ENCODE measurements at places on chromosomes 1 and 21. TPM values are rescaled to one million over a fixed set of nuclear protein-coding genes. Genes with fewer than 3 reads are reported as not detected.

AVPR1B gene
- not detected for total RNA-seq

ADAMTS4 gene
- 0.72 TPM for total RNA-seq

SLC1A7 gene
- total RNA-seq, result not detected

SMG5 gene
- total RNA-seq, result 33.9 TPM

IL23R gene
- total RNA-seq, result not detected

OPRD1 gene
- total RNA-seq, result under 0.01 TPM

KRTAP11-1 gene
- total RNA-seq, result not detected

KCNJ9 gene
- not detected for total RNA-seq

MTOR gene
- 33.6 TPM for total RNA-seq

DNA sequence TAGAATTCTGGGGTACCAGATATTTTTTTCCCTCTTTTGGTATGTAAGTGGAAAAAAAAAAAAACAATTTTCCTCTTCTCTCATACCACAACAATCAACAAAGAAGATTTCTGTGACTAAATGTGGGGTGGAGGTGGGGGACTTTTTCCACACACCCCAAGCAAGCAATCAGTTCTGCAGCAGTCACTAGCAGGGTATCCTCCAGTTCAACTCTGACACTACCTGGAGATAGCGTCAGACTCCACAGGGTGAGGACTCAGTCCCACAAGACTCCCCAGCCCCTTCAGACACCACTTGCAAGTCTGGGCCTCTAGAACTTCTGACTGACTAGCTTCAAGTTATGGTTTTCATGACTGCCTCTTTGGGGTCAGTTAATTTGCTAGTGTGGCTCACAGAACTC, 6.2 kb downstream of the DHX9 start:
- peaks cover 2% of the 10 kb centered on the region for H3K4me1 ChIP-seq
- H3K4me3 ChIP-seq, result no peak overlapping the region
- peaks cover 40% of the 10 kb centered on the region for H3K36me3 ChIP-seq
- no peak for DNase-seq
- H3K27ac ChIP-seq, result no peak overlapping the region
- H3K27me3 ChIP-seq, result no peaks in the 10 kb centered on the region

DNA sequence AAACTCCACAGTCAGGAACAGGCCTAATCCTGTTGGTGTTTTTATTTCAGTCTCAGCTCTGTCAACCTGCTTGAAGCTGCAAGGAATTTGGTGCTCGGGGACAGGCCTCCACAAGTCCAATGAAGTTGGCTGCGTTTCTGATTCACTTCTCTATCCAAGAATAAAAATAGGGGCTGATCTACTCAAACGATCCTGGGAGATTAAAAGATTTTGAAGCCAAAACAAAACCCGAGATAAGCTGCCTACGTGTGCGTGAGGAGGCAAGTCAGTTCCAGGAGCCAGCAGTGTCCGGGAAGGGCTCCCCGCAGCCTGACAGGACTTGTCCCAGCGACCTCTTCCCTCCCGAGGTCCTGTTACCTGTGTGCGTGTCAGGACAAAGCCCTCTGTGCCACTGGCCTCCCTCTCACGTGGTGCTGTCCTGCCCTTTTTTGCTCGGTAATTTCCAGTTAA, 98.0 kb downstream of the ETS2 start:
- no peak overlapping the region for H3K27ac ChIP-seq
- no peak for DNase-seq
- H3K27me3 ChIP-seq, result no peaks in the 10 kb centered on the region
- H3K36me3 ChIP-seq, result no peaks in the 10 kb centered on the region

- no peak overlapping the region for H3K27ac ChIP-seq
- no peaks in the 10 kb centered on the region for H3K27me3 ChIP-seq
- DNase-seq, result no peak
- no peak overlapping the region for H3K4me3 ChIP-seq
Observed at GRCh38 chr1:34212673-34213072, 36.0 kb downstream of the C1orf94 start.

- no peak overlapping the region for H3K4me3 ChIP-seq
- DNase-seq, result no peak
- H3K4me1 ChIP-seq, result peaks cover 3% of the 10 kb centered on the region
- H3K27ac ChIP-seq, result no peak overlapping the region
- H3K27me3 ChIP-seq, result no peaks in the 10 kb centered on the region
Observed at GRCh38 chr1:245807306-245807705, 652.5 kb downstream of the KIF26B start.

GRCh38 chr1:228144193-228144992, 4.3 kb downstream of the GUK1 start:
- no peak overlapping the region for H3K27ac ChIP-seq
- peaks cover 15% of the 10 kb centered on the region for H3K36me3 ChIP-seq
- no peaks in the 10 kb centered on the region for H3K27me3 ChIP-seq

GRCh38 chr1:16212251-16212961, at the start of gene ARHGEF19:
TSS of gene ARHGEF19 (minus strand) at chr1:16212652. CDS start at chr1:16209054, 3,598 bp downstream.
- no peak for DNase-seq
- no peak within 1 kb of the TSS for H3K27ac ChIP-seq
- H3K4me1 ChIP-seq, result peaks cover 2% of the 10 kb centered on the region
- no peaks in the 10 kb centered on the region for H3K36me3 ChIP-seq

DNA sequence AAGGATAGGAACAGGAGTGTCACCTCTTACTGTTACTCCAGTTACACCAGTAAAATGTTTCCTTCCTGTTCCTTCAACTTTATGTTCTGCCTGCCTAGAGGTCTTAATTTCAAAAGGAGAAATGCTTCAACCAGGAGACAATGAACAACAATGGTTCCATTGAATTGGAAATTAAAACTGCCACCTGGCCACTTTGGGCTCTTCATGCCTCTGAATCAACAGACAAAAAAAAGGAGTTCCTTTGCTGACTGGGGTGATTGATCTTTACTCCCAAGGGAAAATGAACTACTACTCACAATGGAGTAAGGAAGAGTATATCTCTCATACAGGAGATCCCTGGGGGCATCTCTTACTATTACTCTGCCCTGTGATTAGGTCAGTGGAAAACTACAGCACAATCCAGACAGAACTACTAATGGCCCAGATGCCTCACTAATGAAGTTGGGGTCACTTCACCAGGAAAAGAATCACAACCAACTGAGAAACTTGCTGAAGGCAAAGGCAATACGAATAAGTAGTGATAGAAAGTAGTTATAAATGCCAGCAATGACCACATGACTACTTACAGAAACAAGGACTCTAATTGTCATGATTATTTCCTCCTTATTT, 76.6 kb upstream of the PRDX6 start:
- H3K4me1 ChIP-seq, result no peaks in the 10 kb centered on the region
- no peak for DNase-seq
- no peak overlapping the region for H3K4me3 ChIP-seq
- H3K27me3 ChIP-seq, result no peaks in the 10 kb centered on the region
- no peaks in the 10 kb centered on the region for H3K36me3 ChIP-seq

- DNase-seq, result no peak
- H3K27me3 ChIP-seq, result no peaks in the 10 kb centered on the region
- no peaks in the 10 kb centered on the region for H3K36me3 ChIP-seq
- no peak overlapping the region for H3K4me3 ChIP-seq
Observed at GRCh38 chr1:116755681-116756080, 1.5 kb downstream of the CD2 start.

GRCh38 chr1:53732409-53732808, 6.6 kb downstream of the GLIS1 start:
- DNase-seq, result no peak
- peak overlapping the region; percentile 69 for H3K27ac ChIP-seq
- H3K27me3 ChIP-seq, result no peaks in the 10 kb centered on the region
- peaks cover 36% of the 10 kb centered on the region for H3K4me1 ChIP-seq
- no peak overlapping the region for H3K4me3 ChIP-seq

- H3K4me3 ChIP-seq, result no peak overlapping the region
- no peaks in the 10 kb centered on the region for H3K36me3 ChIP-seq
- H3K27ac ChIP-seq, result no peak overlapping the region
- H3K4me1 ChIP-seq, result no peaks in the 10 kb centered on the region
- DNase-seq, result no peak
- H3K27me3 ChIP-seq, result no peaks in the 10 kb centered on the region
Observed at GRCh38 chr1:76185207-76185606, 110.7 kb downstream of the ST6GALNAC3 start.

GRCh38 chr1:21668232-21668950, 766 bp downstream of the RAP1GAP start:
- H3K4me1 ChIP-seq, result peaks cover 2% of the 10 kb centered on the region
- peaks cover 76% of the 10 kb centered on the region for H3K27me3 ChIP-seq
- DNase-seq, result no peak
- H3K27ac ChIP-seq, result no peak overlapping the region
- H3K36me3 ChIP-seq, result no peaks in the 10 kb centered on the region

DNA sequence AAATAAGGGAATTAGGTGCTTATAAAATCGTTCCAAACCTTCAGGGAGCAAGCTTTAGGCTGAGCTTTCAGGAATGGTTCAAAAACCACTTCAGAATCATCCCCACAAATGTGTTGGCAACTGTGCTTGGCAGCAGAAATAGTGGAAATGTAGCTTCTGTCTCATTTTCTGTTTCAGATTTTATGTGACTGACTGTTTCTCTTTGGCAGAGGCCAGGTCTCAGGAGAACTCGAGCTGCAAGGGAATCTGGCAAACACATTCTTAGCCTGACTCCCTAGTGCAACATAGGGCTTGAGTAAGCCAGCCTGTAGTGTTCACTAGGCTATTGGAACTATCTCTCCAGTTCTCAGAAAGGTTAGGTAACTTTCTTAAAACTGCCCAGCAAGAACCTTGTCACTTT, 128.6 kb downstream of the PLA2G4A start:
- H3K27me3 ChIP-seq, result no peaks in the 10 kb centered on the region
- H3K27ac ChIP-seq, result no peak overlapping the region
- no peak overlapping the region for H3K4me3 ChIP-seq

DNA sequence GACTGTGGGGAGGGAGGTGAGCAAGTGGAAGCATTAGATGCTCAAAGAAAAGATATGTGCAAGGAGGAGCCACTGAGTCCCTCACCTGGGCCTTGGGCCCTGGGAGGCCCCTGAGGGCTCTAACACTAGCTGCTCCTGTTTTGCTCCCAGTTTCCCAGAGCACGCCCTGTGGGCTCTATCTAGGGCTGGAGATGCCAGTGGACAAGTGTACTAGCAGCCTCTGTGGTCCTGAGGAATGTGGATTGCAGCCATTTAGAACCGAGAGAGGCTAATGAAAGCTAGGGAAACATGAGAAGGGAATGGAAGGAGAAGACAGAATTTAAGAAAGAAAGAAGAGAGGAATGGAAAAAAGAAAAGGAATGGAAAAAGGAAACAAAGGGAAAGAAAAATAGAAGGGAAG, 10.0 kb upstream of the TBX15 start:
- peaks cover 96% of the 10 kb centered on the region for H3K27me3 ChIP-seq
- H3K4me3 ChIP-seq, result no peak overlapping the region
- H3K36me3 ChIP-seq, result no peaks in the 10 kb centered on the region

DNA sequence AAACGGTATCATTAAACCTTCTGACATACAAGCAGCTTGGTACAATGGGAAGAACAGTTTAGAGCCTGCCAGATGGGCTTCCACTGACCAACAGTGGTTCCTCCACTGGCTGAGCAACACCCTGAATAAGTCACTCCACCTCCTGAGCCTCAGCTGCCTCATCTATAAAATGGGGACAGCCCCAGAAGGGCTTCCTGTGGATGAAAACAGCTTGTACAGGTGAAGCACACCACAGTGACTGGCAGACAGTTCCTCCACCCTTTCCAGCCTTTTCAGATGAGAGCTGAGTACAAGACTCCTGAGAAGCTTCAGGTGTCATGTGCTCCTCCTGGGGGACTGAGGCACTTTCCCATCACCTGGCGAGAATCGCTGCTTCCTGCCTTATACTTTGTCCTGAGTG, 2.1 kb downstream of the CAPZB start:
- no peak for DNase-seq
- H3K36me3 ChIP-seq, result peaks cover 18% of the 10 kb centered on the region
- H3K4me3 ChIP-seq, result no peak overlapping the region
- peak overlapping the region; percentile 26 for H3K27ac ChIP-seq

- H3K27ac ChIP-seq, result no peak overlapping the region
- H3K27me3 ChIP-seq, result peaks cover 6% of the 10 kb centered on the region
- DNase-seq, result no peak
- H3K36me3 ChIP-seq, result no peaks in the 10 kb centered on the region
- no peak overlapping the region for H3K4me3 ChIP-seq
- no peaks in the 10 kb centered on the region for H3K4me1 ChIP-seq
Observed at GRCh38 chr21:31537872-31538576, 121.5 kb upstream of the SOD1 start.

DNA sequence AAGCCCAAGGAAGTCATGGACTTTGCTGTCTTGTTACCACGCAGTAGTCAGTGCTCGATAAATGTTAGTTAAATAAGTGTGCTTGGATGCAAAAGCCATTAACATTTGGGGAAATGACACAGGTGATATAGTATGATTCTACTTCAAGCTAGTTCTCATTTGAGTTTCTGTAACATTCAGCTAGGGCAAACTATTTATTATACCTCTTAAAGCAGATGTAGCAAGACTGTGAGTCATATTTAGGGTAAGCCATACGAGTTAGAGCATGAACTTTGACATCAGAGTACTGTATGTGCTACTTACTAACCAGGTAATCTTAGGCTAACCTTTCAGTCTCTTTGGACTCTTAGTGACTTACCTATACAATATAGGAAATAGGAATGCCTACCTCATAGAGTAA, 21.0 kb downstream of the CLCA4 start:
- H3K4me1 ChIP-seq, result no peaks in the 10 kb centered on the region
- no peak overlapping the region for H3K27ac ChIP-seq
- no peaks in the 10 kb centered on the region for H3K27me3 ChIP-seq
- no peaks in the 10 kb centered on the region for H3K36me3 ChIP-seq
- H3K4me3 ChIP-seq, result no peak overlapping the region

- no peaks in the 10 kb centered on the region for H3K27me3 ChIP-seq
- H3K27ac ChIP-seq, result peak overlapping the region; percentile 73
- peak overlapping the region; percentile 56 for H3K4me3 ChIP-seq
- peaks cover 9% of the 10 kb centered on the region for H3K4me1 ChIP-seq
Observed at GRCh38 chr1:212557739-212558692, 50.5 kb upstream of the ATF3 start.

DNA sequence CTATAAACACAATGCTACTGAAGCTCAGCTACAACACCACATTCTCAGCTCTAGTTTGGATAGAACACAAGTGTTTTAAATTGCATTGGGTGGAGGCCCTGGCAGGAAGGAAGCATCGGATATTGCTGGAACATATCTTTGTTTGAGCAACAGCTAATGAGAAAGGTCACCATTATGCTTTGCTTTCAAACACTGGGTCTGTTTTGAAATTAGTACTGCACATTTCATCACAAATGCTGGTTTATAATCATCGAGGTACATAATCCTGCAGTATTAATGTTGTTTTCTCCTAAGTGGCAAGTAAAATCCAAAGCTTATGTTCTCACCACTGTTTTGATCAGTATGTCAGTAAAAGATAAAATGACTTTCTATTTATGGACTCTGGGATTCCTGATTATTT, 61.5 kb upstream of the ARHGAP29 start:
- no peaks in the 10 kb centered on the region for H3K27me3 ChIP-seq
- DNase-seq, result no peak
- peaks cover 10% of the 10 kb centered on the region for H3K4me1 ChIP-seq

DNA sequence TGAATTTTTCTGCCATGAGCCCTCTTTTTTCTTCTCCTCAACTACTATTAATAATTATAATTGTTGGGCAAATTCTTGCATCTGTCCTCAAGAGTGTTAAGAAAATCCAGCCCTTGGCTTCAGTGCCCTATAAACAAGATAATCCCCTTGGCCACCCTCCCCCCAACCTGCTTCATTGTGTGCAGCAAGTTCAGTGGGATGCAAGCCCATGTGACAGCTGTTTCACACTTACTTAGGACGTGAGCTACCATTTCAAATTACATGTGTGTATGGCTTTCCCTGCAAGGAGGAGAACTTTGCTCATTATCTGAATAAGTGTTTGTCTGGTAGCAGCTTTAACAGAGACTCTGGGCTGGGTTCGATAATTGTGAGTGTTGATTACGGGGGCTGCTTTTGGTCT, 276.2 kb downstream of the CACNA1E start:
- no peak overlapping the region for H3K4me3 ChIP-seq
- no peak overlapping the region for H3K27ac ChIP-seq
- no peaks in the 10 kb centered on the region for H3K27me3 ChIP-seq
- no peak for DNase-seq
- H3K4me1 ChIP-seq, result no peaks in the 10 kb centered on the region
